Endothelial cell (in vitro differentiated cells): ENCODE measurements at places on chromosomes 6 and 20. TPM values are rescaled to one million over a fixed set of nuclear protein-coding genes. Genes with fewer than 3 reads are reported as not detected.

The SIGLEC1 gene
- not detected for total RNA-seq

The CLDN20 gene
- 0.23 TPM for total RNA-seq

The GLYATL3 gene
- not detected for total RNA-seq

GRCh38 chr20:59205044-59205443, 41.4 kb downstream of the ZNF831 start:
- DNase-seq: no peak

- peak; percentile 30 for DNase-seq
Observed at GRCh38 chr6:161374971-161375873, 101.4 kb upstream of the AGPAT4 start.
